CD4-positive, alpha-beta T cell (primary cell): ENCODE measurements at places on chromosomes 4 and X. TPM values are rescaled to one million over a fixed set of nuclear protein-coding genes. Genes with fewer than 3 reads are reported as not detected.

AMER1 gene
- 3.0 TPM for total RNA-seq

ADH1C gene
- total RNA-seq = not detected

- no peak for DNase-seq
Measured at GRCh38 chr4:55296096-55296495, 49.9 kb upstream of the SRD5A3 start.

GRCh38 chrX:132180929-132181328, 38.3 kb downstream of the RAP2C start:
- DNase-seq = no peak

DNA sequence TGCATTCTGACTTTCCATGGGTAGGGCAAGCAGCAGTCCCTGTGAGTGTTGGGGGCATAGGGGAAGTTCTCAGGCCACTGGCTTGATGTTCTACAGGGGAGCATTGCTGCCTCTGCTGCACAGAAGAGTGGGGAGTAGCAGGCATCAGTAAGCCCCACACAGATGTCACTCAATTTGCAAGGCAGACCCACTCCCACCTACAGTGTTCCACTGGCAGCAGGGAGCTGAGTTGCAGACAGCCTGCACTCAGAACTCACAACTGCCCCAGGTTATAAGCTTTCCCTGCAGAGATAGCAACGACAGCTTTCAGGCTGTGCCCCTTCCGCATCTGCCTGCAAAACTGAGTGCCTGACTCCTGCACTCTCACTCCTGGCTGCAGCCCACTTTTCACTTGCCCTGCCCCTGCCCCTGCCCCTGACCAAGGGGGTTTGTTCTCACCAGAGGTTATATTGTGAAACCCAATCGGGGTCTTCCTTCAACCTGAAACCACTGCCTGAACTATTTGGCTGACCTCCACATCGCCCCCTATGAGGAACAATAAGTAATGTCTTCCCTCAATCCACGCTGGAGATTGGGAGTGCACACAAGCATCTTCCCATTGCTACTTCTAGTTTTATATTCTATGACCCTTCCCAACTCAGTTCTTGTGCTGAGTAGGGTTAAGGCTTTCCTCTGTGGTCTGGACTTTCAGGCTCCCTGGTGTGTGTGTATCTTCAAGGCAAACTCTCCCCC, 227.4 kb upstream of the CXorf51B start:
- DNase-seq = no peak
